ENCODE measurements at places on chromosomes 3 and 15.

GRCh38 chr15:101052681-101053121, 133.5 kb downstream of the LRRK1 start:
- DNase-seq: no peak

DNA sequence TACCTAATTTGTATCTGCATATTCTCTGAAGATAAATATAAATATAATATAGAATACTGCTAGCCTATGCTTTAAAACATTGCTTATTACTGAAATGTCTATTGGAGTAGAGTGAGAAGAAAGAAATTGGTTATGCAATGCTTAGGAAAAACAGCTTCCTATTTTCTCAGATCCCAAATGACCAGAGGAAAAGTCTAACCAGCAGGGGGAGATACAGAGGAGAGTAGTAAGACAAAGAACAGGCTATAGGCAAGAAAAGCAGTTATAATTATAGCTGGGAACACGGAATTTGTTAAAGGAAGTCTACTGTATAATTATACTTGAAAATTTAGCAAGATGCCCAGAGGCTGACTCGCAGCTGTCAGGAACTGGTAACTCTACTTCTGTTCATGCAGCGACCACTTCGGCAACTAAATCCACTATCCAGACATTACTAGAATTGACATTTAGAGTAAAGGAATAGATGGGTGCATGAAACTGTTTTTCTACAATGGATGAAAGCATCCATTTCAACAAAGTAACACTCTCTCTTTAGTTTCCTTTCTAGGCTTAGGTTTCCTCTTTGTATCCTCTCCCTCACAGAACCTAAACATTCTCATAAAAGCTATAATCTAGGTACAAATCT, 97.2 kb downstream of the TBC1D5 start:
- no peak for DNase-seq

- no peak for DNase-seq
Measured at GRCh38 chr15:66850078-66850991, 148.3 kb downstream of the SMAD6 start.

DNA sequence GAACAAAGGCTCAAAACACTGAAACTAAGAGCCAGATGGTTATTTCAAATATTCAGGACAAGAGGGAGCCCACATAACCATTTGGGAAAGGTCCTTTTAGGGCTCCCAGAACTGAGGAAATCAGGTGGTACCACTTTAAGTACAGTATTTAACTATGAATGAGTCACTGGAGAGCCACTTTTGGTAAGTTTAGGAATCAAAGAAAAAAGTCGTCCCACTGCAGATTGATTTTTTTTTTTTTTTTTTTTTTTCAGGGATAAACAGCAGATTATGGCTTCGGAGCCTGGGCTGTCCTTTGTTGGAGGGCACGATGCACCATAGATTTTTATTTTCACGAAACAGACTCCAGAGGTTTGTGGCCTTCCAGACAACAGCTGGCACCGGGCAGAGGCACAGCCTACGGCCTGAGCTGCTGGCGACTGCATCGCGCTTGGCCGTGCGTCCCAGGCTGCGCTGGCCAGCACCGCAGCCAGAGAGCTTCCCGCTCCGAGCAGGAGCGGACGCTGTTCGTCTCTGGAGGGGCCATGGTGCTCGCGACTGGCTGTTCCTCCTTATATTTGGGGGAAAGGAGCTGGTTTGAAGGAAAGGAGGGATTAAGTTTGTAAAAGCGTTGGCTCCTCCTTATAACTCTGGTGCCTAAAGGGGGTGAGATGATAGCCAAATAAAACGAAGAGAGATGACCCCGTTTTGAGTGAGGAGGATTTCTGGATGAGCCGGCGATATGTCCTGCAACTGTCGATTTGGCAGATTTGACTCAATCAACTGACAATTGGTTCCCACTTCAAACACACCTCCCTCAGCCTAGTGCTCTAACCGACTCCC, 152.9 kb upstream of the GOLIM4 start:
- peak; percentile 65 for DNase-seq

- DNase-seq: no peak
Measured at GRCh38 chr3:18489939-18490338, 64.8 kb upstream of the SATB1 start.

GRCh38 chr15:70341566-70341965, 243.8 kb upstream of the TLE3 start:
- DNase-seq: peak; percentile 30

DNA sequence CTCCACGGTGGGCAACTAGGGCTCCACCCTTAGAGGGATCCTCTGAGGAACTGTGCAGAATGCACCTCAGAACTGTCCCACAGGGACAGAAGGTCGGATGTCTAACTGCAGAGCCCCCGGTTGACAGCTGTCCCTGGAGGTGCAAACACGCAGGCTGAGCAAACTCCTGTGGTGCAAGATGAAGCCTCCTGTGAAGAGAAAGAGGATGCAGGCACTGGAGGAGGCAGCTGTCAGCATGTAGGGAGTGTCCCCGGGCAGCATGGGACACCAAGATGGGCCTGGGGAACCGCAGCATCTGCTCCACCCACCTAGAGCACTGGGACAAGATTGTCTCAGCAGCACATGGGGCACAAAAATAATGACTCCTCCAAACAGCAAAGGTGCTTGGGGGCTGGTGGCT, 258.9 kb downstream of the ABHD5 start:
- DNase-seq: no peak

DNA sequence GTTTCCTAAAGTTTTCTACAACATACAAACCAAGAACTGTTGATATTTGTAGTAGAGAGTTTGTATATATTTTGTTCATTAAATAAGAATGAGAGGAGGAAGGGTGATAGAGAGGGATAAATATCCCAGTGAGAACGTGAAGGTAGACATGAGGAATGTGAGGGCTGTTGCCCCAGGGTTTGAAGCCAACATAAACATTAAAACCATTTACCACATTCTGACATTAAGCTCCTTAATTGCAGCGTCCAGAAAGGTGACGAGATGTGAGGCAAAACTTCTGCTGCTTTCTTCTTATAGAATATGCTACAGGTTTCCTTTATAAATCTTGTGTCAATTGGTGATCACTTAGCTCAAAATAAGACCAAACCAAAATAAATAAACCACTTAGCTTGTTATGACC, 267.8 kb upstream of the CNTN4 start:
- no peak for DNase-seq

DNA sequence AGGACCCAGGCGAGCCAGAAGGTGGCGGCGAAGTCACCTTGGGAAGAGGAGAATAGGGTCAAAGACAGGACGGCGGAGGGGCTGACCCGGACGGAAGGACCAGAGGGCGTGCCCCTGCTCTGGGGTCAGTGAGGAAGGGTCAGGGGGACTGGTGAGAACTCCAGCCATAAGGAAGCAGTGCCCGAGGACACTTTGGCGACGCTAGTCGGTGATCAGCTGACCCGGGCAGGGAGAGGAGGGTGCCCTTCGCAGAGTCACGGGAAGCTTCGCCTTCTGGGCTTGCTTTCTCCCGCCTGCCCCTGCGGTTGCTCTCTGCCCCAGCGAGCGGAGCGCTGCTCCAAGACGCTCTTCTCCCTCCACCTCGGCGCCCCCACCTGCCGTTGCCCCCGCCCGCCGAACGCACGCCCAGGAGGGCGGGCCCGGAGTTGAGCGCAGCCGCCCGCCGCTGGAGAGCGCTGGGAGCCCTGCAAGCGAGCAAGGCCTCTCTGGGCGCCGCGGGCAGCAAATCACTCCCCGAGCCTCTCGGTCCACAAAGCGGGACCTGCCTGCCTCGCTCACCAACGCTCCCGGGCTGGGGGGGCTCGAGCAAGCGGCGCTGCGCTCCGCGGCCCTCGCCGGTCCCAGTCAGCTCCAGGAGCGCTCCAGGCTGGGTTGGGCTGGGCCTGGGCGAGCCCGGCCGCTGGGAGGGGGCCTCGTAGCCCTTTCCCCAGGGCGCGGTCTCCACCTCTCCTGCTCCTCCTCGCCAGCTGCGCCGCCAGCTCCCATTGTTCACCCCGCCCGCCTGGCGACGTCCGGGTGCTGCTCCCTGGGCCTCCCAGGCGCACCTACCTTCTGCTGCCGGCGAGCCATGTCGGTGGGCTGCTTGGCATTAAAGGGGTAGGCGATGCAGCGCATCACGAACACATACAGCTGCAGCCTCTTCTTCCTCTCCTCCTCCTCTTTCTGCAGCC, 1.2 kb downstream of the CADPS start:
- DNase-seq: peak; percentile 90

DNA sequence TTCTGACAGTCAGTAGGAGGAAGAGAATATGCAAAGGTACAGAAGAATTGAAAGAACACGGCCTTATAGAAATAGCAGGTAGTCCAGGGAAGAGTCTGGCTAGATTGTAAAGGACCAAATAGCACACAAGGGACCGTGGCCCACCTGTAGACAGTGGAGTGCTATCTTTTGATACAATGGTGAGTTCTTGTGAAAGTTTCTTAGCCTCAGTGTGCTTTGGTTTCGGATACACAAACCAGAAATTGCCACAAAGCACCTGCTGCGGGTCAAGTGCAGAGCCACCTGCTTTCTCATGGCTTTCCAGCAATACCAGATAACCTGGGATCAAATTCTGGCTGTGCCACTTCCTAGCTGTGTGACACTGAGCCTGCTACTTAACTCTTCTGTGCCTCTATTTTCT, 36.6 kb upstream of the TUBGCP5 start:
- DNase-seq: no peak

- DNase-seq: no peak
Measured at GRCh38 chr3:105927741-105928140, 58.9 kb upstream of the CBLB start.

DNA sequence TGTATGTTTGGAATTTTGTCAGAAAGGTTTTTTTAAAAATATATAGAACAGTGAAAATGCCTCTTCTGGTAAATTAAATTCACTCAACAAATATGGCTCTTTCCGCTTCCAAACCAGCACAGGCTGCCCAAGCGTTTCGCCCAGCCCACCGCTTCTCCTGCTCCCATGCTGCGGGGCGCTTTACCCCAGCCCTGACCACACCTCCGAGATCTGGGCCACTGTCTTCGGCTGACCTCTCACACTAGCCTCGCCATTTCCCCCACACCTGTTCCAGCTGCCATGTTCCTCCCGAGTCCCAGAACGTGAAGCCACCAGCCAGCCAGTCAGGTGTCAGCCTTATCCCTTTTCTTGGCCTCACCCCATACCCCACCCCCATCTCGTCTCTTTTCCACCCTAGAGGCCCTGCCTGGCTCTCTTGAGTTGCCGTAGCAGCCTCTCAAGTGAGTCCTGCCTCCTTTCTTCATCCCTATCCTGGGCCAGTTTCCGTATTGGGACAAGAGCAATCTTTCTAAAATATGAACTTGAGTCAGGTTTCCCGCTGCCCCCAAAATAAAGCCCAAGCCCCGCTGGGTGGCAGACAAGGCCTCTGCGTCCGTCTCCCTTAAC, 46.5 kb downstream of the SLC12A8 start:
- DNase-seq: no peak

DNA sequence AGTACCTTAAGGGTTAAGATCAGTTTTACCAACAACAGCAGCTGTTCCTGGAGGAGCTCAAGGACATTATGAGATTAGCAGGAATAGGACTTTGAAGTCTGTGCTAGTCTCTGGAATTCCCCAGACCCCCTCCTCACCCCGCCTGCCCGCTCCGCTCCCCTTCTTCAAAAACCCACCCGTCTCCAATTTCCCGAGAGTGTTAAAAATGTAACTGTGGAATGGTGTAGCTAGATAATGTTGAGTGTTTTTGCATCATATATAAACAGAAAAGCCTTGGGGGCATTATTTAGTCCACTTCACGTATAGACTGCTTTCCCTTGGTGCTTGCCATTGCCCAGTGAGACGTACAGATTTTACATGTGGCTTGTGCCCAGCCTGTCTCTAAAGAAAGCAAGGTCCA, 65.0 kb upstream of the SEMA6D start:
- no peak for DNase-seq

GRCh38 chr15:99385005-99385669, 133.9 kb downstream of the LRRC28 start:
- DNase-seq: no peak

DNA sequence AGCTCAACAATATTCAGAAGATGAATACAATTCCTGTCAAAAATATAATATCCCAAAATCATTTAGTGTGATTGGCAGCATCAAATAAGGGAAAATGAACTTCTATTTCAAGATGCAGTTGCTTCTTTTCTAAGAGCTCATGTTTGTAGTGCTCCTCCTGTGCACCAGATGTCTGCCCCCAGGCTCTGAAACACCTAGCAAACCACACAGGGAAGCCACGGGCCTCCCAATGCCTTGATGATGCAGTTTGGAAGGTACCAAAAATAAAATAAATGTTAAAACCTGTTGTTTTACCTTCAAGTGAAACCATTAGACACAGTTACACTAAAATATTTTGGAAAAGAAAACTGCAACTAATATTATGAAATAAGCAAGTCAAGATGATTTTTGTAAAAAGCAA, 22.2 kb downstream of the CFAP20DC start:
- DNase-seq: no peak

GRCh38 chr3:10292505-10293419, at the start of gene GHRL:
GHRL (minus strand) TSS chr3:10292947; CDS start chr3:10290180, 2,767 bp downstream.
- no peak for DNase-seq

All from H1 (cell line).